ENCODE measurements at places on chromosomes 2 and 18.
A peak's percentile ranks its signal among the peaks of the same experiment; 100 is the strongest.

DNA sequence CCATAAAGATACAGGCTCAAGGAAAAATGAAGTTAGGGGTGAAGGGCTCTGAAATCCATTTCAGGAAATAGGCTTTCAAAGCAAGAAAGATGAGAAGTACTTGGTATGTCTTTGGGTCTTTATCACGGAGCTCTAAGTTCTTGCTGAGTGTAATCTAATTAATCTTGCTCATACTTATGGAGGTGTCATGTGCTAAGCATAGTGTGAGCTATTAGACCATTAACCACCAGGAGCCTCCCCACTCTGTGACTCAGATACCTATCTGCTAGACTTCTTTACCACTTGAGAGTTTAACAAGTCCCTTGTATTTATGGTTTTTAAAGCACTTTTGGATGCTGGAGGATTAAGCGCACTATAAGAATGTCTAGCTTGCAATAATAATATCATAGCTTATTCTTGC is 678.7 kb downstream of the EPHA4 start:
- no peak for DNase-seq

DNA sequence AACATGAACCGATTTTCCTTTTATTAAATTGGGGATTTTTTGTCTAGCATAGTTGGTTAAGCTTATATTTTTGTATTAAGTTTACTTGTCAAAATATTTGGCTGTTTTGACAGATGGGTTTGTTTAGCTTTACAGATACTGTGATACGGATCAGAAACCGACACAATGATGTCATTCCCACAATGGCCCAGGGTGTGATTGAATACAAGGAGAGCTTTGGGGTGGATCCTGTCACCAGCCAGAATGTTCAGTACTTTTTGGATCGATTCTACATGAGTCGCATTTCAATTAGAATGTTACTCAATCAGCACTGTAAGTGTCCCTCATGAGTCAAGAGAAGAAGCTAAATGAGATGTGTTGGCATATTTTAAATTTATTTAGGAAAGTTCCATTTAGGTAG is 8.5 kb downstream of the PDK1 start:
- DNase-seq = no peak

DNA sequence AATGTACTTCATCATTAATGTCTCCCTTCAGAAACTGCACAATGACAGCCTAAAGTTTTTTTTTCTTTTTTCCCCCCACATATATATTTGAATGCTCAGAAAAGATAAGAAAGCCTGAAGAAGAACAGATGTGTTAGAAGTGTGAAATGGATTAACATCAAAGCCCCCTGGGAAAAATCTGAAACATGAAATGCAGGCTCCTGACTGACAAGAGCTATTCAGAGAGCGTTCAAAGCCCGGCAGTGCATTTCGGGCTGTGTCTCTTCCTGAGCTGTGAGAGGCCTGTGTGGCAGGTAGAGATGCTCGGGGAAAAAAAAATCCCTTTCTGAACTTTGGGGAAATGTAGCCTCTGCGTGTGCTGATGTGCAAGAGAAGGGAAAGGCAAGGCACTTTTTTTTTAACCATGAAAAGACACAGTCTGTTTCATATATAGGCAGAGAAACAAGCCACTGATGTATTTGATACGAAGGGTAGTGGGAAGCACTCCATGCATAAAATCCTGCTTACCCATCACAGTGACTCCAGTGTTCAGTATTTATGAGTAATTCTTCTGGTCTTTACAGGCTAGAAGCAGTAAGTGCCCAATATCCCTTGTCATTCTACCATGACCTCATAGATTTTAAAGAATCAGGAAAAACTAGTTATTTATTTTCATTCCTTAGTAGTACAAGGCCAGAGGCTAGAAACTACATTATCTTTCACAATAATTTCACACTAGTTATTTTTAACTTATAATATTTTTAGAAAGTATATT is 1574.2 kb upstream of the PIK3C3 start:
- DNase-seq = no peak

DNA sequence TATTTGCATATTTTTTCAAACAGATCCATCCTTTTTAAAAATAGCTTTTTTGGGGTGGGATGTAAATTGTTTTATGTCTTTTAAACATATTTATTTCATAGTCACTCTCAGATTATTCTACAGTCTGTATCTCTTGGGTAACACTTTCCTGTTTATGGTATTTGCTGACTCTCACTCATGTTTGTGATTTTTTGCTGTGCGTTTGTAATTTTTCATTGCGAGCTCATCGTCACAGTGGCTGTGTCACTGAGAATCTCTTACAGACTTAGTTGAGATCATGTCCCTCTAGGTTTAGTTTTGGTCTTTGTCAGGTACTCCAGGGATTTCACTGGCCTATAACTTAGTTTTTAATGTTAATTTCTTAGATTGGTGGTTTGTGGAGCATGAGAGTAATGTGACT is 73.5 kb upstream of the HS6ST1 start:
- DNase-seq = no peak

DNA sequence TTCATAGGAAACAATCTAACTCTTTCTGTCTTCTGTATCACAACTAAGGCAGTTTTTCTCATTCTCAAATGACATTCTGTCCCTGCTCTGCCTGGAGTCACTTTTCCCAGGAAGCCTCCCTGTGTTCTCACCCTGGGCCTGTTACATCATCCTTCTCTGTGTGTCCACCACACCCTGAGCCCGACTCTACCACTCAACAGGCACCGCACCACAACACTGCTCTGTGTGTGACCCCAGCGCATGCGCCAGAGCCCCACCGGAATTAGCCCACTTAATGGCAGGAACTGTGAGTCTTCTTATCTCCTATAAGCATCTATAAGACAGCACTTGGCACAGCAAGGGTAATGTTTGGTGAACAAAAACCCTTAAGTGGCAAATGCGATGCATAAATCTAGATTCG is 32.3 kb downstream of the TGFBRAP1 start:
- no peak for DNase-seq

GRCh38 chr2:1282552-1282951 is 130.7 kb upstream of the TPO start:
- DNase-seq = no peak

DNA sequence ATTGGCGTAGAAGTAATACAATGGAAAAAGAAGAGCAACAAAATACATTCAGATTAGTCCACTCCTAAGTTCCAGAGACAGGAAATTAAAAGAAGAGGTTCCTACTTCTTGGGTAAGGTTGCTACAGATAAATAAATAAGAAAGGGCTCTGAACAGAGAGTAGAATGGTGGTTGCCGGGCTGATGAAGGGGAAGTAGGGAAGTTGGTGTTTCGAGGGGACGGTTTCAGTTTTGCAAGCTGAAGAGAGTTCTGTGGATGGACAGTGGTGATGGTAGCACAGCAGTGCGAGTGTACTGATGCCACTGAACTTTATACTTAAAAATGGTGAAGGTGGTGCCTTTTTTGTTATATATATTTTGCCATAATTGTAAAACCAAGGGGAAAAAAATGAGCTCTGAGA is 48.2 kb downstream of the CABYR start:
- no peak for DNase-seq

- no peak for DNase-seq
Observed at GRCh38 chr2:134489732-134490384, 228.9 kb downstream of the TMEM163 start.

GRCh38 chr2:235964787-235965390 is 203.3 kb downstream of the GBX2 start:
- DNase-seq = no peak

DNA sequence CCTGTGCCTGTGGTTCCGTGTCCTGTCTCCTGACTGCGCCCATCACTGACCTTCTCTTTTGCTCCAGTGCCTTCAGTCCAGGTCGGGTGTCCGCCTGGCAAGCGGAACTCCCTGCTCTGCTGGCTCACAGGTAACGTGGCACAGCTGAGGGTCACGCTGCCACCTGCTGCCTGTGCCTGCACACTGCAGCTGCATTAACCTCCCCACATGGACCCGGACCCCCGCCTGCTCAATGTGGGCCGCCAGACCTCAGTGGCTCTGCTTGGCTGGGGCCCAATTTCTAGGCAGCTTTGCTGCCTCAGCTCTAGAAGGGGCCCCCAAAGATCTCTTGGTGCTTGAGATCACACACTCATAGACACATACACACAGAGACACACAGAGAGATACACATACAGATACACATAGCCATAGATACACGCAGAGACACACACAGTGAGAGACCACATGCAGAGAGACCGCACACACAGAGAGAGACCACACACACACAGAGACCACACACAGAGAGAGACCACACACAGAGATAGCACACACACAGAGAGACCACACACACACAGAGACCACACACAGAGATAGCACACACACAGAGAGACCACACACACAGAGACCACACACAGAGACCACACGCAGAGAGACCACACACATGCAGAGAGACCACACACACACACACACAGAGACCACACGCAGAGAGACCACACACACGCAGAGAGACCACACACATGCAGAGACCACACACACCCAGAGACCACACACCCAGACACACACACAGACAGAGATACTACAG is 14.9 kb upstream of the CNNM3 start:
- DNase-seq = peak; percentile 52

DNA sequence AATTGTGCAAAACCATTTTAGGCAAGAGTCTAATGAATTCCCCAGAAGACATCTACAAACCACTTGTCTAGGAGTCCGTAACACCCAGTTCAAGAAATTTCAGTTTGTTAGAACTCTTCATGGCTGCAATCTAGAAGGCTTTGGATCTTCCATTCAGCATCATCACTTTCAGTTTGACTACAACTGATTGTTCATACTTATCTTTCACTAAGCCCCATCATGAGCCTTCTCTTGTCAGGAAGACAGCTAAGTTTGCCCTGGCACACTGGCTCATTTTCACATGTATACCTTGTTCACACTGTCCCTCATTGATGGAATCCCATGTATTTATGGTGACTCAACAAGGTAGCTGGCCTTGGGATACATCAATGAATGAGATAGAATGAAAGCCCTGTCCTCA is 898.4 kb upstream of the CELF4 start:
- DNase-seq = no peak

GRCh38 chr18:42574871-42575270 is 540.6 kb downstream of the RIT2 start:
- no peak for DNase-seq

DNA sequence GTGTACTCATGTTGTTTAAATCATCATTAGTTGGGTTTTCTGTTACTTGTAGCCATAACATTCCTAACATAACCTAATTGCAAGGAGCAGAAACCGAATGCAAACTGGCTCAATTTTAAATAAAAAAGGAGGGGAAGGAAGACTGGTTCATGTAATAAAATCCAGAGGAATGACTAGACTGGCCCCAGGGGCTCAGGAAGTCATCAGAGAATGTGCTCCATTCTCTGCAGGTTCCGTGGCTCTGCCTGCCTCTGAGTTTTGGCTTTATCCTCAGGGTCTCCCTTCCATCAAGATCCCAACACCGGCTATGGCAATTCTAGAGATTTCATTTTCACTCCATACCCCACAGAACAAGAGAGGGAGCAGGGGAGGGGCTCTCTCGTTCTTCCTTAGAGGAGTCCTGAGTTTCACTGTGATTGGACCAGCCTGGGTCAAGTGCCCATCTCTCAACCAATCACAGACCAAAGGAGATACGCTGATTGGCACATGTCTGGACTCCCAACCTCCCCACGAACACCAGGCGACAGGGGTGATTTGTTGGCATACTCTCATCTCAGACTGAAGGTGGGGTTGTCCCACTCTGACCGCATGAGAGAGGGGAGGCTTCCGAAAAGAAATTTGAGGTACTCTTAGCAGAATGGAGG is 64.8 kb downstream of the NPPC start:
- DNase-seq = no peak

- no peak for DNase-seq
Observed at GRCh38 chr2:36544638-36545338, 53.2 kb downstream of the FEZ2 start.

DNA sequence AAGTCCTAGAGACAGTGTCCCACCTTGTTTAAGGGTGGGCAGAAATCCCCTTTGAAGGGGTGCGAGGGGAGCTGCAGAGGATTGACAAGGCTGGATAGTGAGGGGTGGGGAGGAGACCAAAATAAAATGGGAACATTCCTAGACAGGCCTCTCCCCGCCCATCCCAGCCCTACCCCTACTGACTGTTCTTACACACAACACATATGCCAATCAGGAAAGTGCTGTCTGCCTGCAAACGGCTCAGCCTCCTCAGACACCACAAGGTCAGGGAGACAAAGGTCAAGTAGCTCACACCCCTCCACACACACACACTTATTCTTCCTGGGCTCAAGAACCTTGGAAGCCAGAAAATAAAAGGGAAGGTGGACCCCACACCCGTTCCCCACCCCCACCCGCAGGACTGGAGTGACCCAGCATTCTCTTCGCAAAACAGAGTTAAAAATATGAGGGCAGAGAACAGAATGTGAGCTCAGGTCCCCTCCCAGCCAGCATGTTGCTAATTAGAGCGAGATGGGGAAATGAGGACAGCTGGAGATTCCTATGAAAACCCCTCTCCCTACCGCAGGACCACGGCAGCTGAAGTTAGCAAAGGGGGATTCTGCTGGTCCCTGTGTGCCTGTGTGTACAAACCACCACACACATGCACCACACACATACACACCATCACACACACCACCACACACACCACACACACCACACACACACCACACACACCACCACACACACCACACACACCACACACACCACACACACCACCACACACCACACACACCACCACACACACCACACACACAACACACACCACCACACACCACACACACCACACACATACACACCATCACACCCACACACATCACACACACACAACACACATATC is 197.8 kb downstream of the TNS1 start:
- no peak for DNase-seq

DNA sequence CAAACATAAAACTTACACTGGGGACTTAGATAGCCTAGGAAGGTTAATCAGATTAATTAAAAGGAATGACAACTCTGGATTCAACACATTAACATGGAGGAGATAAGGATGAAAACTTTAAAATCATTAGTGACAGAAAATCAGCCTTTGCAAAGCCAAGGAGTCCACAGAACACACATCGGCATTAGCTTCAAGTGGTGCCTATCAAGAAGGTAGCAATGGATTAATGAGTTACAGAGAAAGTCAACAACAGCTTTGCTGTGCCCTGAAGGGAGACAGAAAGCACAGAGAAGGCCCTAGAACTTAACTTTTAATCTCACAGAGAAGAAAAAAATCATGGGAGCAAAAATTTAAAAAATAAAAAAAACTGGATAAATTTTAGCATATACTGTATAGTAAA is 88.6 kb downstream of the KCNH7 start:
- no peak for DNase-seq

DNA sequence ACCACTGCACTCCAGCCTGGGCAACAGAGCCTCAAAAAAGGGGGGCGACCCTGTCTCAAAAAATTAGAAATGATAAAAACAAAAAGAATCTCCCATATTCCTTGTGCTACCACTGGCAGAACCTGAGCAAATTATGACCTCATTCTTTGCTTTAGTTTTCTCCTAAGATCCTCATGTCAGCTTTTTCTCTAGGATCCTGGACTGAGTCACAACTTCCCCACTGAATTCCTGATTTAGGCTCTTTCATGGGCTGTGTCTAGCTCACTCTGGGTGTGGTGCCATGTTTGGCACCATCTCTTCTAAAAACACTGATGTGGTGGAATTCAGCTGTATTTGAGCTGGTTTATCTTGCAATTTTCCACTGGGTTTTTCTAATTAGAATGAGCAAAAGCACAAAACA is 37.1 kb downstream of the EXOC6B start:
- DNase-seq = no peak

- no peak for DNase-seq
Observed at GRCh38 chr2:27356056-27356381, 545 bp downstream of the GTF3C2 start.

- DNase-seq = no peak
Observed at GRCh38 chr2:69985688-69986087, 24.3 kb upstream of the ASPRV1 start.

All from T-helper 1 cell (primary cell).